Activated CD4-positive, alpha-beta T cell treated with anti-CD3 and anti-CD28 coated beads for 1 hour (primary cell): ENCODE measurements at places on chromosomes 13 and 19.

DNA sequence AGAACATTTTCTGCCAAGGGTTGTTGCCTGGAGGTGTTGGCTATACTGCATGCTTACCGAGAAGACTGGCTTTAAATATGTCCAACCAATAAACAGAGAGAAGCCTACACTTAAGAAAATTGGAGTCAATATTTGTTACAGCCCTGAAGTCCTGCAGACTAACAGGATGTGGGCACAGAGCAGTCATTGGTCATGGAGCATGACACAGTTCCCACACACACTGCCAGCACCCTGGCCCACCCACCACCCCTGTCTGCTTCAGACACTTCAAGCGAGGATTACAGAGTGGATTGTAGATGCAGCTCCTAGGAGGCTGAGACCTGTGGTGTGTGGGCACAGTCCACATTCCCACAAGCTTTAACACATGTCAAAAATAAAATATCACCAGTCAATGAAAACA, 21.0 kb upstream of the SERP2 start:
- no peak for DNase-seq

- peak; percentile 34 for DNase-seq
These were observed 13.6 kb downstream of the LCP1 start for GRCh38 chr13:46168341-46168740.

DNA sequence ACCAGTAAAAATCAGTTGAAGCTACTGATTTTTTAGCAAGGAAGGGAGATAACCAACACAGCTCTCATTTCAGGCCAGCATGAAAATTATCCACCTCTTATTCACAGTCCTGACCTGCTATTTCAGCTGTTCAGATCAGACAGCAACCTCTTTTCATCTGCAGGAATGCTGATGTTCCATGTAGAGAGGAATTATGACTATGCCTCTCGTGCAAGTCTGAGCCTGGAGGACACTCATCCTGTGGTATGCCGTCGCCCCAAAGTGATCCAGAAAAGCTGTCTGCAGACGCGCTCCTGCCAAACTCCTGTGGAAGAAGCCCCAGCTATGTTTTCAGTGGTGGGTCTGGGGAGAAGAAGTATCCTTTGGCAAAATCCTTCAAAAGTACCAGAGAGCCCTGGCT, 563.5 kb upstream of the SLITRK1 start:
- DNase-seq: no peak

DNA sequence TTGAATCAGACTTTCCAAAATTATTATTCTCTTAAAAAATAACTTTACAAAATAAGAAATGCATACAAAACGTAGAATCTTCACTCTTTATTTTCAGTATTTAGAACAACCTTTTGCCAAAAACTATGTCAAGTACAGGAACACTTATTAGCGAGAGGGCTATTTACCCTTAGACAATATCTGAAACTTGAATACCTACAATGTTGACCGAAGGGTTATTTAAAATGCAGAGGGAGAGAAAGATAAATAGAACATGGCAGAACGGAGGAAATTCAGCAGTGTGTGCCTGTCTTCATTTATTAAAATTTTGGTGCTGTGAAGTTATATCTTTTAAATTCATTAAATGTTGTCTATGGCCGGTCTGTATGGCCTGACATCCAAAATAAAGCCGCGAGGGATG, 198.8 kb downstream of the EFNB2 start:
- DNase-seq: no peak

GRCh38 chr19:29410601-29411000, 115.2 kb upstream of the VSTM2B start:
- no peak for DNase-seq

GRCh38 chr13:21079761-21080592, 18.6 kb upstream of the LATS2 start:
- DNase-seq: no peak

GRCh38 chr19:23542562-23542961, 144.4 kb downstream of the ZNF675 start:
- no peak for DNase-seq

DNA sequence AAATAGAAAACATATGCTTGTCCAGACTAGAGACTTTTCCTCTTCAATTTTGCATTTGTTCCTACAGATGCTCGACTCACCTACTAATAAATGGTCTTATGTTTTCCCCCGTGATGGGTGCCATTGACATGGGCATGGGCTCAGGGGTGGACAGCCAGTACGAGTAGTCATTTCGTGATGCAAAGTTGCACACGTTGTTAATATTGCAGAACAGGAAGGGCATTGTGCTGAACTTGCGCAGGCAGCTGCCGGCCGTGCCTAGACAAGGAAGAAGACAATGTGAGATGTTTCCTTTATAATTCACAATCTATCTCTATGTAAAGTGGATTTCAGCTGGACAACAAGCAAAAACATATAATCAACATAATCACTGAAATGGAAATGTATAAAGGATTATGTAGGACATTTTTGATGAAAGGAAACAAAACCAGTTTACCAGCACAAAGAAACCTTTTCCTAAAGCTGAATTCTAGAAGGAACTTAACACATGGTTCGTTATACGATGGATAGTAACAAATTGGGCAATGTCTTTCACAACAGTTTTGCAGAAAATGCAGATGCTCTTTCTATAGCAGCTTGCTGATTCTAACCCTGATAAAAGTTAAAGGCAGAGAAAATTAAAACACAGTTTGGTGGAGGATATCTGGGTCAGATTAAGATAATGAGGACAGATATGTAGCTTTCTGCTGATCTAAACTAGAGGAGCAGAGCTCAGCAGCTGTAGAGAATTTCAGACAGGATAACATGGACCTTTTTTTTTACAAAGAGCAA, 145.7 kb downstream of the COL4A1 start:
- DNase-seq: no peak

DNA sequence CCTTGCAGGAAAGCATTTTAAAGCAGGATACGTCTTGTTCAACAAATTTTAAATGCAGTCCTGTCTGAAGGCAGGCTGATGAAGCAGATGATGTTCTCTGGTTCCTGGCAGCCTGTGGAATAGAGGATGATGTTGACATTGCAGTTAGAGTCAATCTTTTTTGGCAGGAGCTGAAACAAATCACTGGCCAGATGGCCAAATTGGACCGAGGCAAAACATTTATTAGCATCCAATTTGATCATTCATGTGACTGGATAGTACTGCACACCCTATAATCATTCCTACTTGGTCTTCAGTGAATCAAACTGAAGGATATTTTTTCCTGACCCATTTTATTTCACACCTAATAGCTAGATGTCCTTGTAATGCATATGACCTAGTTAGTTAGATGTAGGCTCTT, 172.2 kb upstream of the SLC10A2 start:
- DNase-seq: no peak

DNA sequence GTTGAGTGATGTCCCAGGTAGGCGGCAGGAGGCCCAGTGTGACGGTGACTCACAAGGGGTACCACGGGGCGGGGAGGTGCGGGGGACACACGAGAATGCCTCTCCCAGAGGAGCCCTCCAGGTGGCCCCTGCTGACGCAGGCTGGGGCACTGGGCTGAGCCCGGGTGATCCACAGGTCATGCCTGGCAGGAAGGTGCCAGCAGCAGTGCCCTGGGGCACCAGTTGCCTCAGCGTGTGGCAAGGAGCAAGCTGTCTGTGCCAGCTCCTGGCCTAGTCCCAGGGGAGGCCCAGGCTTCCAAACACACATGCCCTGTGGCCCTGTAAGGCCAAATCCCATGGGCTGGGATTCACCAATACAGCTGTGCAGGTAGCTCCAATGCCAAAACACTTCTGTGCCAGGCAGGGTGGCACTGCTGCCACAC, 28.0 kb downstream of the AKT2 start:
- DNase-seq: no peak

DNA sequence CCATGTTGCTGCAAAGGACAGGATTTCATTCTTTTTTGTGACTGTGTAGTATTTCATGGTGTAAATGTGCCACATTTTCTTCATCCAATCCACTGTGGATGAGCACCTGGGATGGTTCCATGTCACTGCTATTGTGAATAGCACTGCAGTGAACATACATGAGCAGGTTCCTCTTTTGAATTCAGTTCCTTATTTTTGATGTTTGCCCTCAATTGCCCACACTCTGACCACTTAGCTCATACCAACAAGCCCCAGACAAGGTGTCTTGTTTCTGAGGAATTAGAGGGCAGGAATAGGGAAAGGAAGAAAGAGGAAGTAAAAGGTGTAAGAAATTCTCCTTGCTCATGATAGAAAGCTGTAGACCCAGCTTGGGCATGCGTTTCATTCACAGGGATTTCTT, 244.2 kb upstream of the ZNF507 start:
- no peak for DNase-seq

GRCh38 chr19:32692727-32693061, 1.1 kb downstream of the NUDT19 start:
- no peak for DNase-seq

GRCh38 chr13:32669030-32669646, 82.9 kb downstream of the PDS5B start:
- DNase-seq: no peak

DNA sequence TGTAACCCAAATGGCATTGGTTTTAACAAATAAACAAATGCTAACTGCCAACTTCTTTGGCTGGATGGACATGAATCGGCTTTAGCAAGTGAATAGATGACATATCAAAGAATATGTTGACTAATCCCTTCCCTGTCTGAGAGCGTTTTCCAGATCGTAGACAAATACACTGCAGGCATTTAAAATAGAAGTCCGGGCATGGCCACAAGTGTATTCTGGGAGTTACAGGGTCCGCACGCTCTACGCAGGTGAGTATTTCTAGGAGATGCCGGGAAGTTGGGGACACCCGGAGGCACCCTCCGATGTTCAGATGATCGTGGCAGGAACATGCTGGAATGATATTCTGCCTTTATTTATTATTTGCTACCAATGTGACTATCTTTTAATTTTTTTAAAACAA, 53.2 kb upstream of the ZNF536 start:
- DNase-seq: no peak

- no peak for DNase-seq
These were observed 60.5 kb downstream of the GADD45B start for GRCh38 chr19:2536461-2536860.

DNA sequence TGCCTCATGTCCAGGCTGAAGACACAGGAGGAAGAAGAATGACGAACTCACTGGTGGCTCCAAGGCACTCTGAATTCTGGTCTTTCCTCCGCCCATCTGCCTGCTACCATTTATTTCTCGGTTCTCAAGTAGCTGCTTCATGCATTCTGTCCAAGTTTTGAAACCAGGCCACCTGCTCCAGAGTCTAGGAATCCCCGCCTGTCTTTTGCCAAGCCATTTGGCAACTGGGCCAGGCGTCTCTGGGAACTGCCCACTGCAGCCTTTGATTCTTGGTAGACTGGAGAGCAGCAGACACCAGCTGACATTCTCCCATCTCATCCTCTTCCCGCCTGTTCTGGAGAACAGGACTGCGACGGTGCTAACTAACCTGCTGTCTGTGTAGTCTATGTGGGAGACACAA, 10.8 kb downstream of the SLC35E1 start:
- no peak for DNase-seq
